ENCODE measurements at places on chromosomes 4 and X.

- no peak for DNase-seq
These were observed 106.7 kb downstream of the KIT start for GRCh38 chr4:54764476-54764875.

DNA sequence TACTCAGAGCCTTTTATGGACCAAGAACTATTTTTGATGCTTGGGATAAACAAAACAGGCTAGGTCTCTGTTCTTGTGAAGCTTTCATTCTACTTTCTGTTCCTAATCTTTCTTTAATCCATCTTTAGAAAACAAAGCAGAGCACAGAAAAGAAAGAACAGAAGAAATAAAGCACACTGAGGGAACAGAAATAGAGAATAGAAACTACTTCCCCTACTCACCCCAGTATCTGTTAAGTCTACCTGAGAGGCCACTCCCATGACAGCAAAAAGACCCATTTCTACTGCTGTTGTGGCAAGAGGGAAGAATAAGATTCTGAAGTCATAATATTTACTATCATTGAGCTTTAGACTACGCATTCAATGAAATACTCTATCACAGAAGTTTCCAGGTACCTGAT, 9.2 kb downstream of the RFC1 start:
- no peak for DNase-seq

DNA sequence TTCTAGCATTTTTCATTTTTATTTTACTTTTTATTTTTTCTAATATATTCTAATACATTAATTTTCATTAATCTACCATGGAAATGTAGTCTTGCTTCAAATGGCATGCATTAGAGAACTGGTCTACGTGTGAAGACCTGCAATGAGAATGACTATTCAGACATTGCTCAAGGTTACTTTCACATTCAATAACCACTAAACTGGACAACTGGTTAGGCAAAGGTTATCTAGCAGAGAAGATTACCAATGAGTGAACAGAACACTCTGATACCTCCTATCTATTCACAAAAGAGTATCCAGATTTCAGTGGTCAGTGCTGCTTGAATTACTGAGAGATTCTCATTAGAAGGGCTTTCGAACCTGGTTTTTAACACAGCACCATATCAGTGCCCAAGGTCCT, 58.9 kb upstream of the ARHGAP24 start:
- no peak for DNase-seq

DNA sequence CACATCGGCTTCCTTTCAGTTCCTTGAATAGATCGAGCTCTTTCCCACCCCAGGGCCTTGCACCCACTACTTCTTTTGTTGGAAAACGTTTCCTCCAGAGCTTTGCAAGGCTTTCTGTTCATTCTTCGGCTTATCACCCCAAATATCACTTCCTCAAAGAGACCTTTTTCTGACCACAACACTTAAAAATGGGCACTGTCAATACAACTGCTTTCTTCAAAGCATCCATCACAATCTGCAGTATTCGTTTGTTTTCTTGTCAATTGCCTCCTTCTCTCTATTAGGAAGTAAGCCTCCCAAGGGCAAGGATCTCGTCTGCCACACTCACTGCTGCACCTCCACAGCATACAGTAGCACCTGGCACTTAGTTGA, 17.7 kb upstream of the CENPU start:
- DNase-seq = no peak

GRCh38 chrX:13752646-13753045, 18.1 kb downstream of the OFD1 start:
- no peak for DNase-seq

DNA sequence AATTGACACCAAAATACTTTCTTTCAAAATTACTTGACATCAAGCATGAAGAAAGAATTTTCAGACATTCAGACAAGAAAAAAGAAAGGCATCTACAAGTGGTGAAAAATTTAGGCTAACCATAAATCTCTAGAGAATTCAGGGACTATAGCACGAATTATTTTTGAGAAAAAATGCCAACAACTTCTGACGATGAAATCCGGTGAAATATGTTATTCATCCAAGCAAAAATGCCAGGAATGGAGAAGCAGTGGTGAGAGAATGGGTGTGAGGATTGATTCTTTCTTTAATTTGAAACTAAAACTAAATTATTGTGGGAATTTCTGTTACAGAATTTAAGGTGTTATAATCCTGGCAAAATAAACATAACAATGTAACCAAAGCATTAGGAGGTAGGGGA, 69.4 kb upstream of the SORBS2 start:
- no peak for DNase-seq

Measured in amniotic epithelial cell (primary cell).